ENCODE measurements at places on chromosomes 7 and 10.

- no peak for DNase-seq
These were observed 609.8 kb upstream of the FOXK1 start for GRCh38 chr7:4072161-4072925.

DNA sequence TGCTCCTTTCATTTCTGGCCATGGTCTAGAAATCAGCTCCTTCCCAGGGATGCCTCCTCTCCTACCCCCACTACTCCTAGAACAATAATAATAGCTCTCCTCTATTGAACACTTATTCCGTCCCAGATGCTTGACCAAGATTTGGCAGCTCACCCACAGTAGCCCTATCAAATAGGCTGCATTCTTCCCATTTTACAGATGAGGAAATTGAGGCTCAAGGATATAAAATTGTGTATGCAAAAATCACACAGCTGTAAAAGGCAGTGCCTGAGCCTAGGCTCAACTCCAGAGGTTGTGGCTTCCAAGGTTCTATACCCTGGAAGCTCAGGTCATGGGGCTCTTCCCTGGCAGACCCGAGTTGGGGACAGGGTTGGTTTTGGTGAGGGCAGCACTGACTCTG, 82.3 kb downstream of the C10orf105 start:
- no peak for DNase-seq

DNA sequence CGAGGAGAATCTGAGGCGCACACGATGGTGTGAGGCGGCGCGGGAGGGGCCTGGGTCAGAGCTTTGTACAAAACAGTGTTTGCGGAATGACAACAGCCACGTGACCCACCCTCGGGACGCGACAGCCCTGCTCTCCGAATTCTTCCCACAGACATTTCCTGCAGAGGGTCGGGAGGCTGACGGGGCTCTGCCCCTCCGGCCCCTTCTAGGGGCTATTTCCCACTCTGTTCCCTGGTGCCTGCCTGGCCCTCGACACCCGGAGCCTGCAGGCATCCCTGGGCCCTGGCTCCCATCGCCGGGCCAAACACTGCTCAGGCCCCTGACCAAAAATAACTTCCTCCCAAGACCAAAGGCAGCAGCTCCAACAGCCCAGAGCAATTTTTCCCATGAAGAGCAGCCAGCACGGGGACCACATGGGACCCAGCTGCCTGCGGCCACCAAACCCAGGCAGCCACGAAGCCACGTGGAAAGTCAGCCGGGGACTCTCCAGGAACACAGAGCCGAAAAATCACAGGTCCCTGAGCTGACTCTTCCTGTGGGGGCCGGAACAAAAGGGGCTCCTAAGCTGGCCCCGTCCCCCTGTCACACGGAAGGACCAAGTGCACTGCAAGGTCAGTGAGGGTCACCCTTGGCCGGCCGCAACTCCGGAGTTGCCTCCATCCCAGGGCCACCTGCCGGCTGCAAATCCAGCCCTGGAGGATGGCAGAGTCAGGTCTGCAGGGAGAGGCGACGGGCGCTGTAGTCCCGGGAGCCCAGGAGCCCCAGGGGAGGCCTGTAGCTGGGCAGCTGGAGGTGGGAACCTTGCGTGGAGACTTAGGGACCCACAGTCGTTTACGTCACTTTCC, 42.0 kb downstream of the PAPOLB start:
- no peak for DNase-seq

DNA sequence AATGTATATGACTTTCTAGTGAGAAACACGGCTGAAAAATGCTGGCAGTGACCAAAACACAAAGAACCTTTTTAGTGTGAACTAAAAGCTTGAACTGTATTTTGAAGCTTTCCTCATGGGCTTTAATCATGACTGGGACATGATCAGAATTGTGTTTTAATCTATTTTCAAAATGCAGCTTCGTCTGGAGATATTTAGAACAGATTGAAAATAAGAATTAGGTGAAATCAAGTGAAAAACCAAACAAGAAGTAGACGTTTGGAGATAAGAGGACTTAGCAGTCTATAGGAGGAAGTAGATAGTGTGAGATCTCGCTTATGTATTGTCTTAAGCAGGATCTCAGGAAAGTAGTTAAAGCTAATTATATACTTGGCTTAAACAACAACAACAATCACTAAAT, 865.4 kb upstream of the MBL2 start:
- DNase-seq = no peak

GRCh38 chr7:46256870-46257661, 336.0 kb upstream of the IGFBP3 start:
- no peak for DNase-seq

GRCh38 chr7:70017357-70017756, 419.1 kb downstream of the AUTS2 start:
- DNase-seq = no peak

- DNase-seq = no peak
These were observed 11.9 kb upstream of the INPP5F start for GRCh38 chr10:119713744-119714483.

- DNase-seq = no peak
These were observed 28.9 kb downstream of the CCM2 start for GRCh38 chr7:45028920-45029344.
